Gastroesophageal sphincter (tissue), 4 donors: ENCODE measurements at places on chromosomes 6 and 20. TPM values are rescaled to one million over a fixed set of nuclear protein-coding genes. Genes with fewer than 3 reads are reported as not detected.
A peak's percentile ranks its signal among the peaks of the same experiment; 100 is the strongest.

- no peaks in the 10 kb centered on the region for H3K4me1 ChIP-seq
- no peak overlapping the region for H3K4me3 ChIP-seq
- no peak overlapping the region for H3K27ac ChIP-seq
- ATAC-seq = no peak
Observed at GRCh38 chr6:78942446-78942845, 75.1 kb downstream of the IRAK1BP1 start.

ADGRF1 gene
- 1.8 TPM for total RNA-seq

GRCh38 chr6:121460170-121460569 is 24.7 kb downstream of the GJA1 start:
- no peak for ATAC-seq
- H3K27ac ChIP-seq = no peak overlapping the region
- H3K27me3 ChIP-seq = no peaks in the 10 kb centered on the region
- no peaks in the 10 kb centered on the region for H3K4me1 ChIP-seq
- no peaks in the 10 kb centered on the region for H3K36me3 ChIP-seq

PACRG gene
- 1.0 TPM for total RNA-seq

GRCh38 chr6:13177664-13178063 is 150.7 kb downstream of the TBC1D7 start:
- no peak for ATAC-seq
- H3K4me1 ChIP-seq = no peaks in the 10 kb centered on the region

B3GALT4 gene
- total RNA-seq = 23.8 TPM

DNA sequence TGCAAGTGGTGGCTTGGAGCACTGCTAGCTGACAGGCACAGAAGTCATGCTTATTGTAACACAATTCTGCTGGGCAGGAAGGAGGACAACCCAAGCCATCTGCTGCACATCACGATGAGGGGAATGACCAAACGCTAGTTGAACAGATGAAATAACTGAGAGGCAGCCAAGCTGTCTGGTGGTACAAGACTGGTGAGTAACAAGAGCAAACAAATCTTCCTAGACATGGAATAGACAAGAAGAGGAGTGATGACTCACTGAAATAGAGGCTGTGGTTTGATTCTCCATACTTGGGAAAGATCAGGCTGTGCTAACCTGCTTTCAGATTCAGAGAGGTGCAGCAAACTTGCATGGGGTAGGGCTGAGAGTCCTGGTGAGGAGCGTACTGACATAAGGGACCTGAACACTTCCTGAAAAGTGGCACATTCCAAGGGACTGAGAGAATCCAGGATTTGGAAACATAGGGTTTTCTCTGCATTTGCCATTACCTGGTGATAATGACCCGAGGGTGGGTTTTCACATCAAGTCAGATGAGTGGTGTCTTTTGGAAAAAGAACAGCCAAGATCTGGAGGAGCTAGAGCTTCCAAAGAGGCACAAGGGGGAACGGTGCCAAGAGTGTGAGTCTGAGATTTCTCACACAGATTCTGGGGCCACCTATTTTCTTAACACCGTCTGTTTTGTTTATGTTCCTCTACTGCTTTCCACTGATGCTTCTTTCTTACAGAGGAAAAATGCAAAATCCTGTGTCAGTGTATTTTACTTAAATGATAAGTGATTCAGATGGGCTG is 60.0 kb downstream of the PRL start:
- H3K4me1 ChIP-seq = no peaks in the 10 kb centered on the region
- H3K36me3 ChIP-seq = no peaks in the 10 kb centered on the region
- no peak overlapping the region for H3K27ac ChIP-seq
- no peaks in the 10 kb centered on the region for H3K27me3 ChIP-seq
- ATAC-seq = peak; percentile 89

- no peaks in the 10 kb centered on the region for H3K27me3 ChIP-seq
- peaks cover 12% of the 10 kb centered on the region for H3K4me1 ChIP-seq
- H3K27ac ChIP-seq = peak overlapping the region; percentile 8
Observed at GRCh38 chr6:1070085-1070521, 241.8 kb upstream of the FOXQ1 start.

GRCh38 chr6:163750431-163751031 is 336.0 kb downstream of the QKI start:
- H3K27me3 ChIP-seq = no peaks in the 10 kb centered on the region
- no peak overlapping the region for H3K27ac ChIP-seq
- H3K4me3 ChIP-seq = no peak overlapping the region
- H3K36me3 ChIP-seq = no peaks in the 10 kb centered on the region
- H3K4me1 ChIP-seq = no peaks in the 10 kb centered on the region

- no peaks in the 10 kb centered on the region for H3K36me3 ChIP-seq
- peaks cover 19% of the 10 kb centered on the region for H3K4me1 ChIP-seq
- peak; percentile 19 for ATAC-seq
- H3K27me3 ChIP-seq = no peaks in the 10 kb centered on the region
- peak overlapping the region; percentile 77 for H3K27ac ChIP-seq
Observed at GRCh38 chr20:17541996-17542395, 10.8 kb upstream of the BFSP1 start.

DNA sequence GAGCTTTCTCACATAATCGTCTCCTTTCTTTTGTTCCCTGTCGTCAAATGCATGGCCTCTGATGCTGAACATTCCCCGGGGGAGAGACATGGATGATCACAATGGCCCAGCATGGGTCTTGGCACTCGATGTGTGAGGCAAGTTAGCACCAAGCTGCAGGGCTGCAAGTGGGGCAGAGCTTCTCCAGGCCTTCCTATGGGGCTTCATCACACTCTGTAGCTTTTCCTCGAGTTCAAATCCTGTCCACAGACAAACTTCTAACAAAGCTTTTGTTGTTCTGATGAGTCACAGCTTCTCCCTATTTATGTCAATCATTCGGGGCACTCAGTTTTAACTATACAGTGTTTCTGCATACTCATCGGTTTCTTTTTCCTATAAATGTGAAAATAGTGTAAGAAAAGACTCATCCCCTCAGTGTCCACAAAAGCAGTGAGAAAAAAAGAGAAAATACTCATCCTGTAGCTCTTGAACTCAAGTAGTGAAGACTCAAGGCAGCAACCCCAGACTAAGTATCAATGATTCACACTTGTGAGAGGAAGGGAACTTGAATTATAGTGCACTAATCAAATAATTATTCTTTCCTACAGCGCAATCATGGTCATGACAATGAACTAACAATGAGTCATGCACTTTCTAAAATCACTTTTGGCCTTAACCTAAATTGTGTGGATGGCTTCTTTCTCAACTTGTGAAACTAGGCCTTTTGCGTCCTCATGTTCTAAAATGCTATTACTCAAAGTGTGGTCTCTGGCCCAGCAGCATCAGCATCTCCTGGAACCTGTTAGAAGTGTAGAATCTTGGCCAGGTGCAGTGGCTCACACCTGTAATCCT is 68.4 kb upstream of the NOX3 start:
- H3K36me3 ChIP-seq = no peaks in the 10 kb centered on the region
- H3K27ac ChIP-seq = no peak overlapping the region
- H3K4me1 ChIP-seq = peaks cover 2% of the 10 kb centered on the region
- no peaks in the 10 kb centered on the region for H3K27me3 ChIP-seq
- ATAC-seq = no peak

GRCh38 chr20:1892119-1892385 is 3.2 kb upstream of the SIRPA start:
- H3K27me3 ChIP-seq = no peaks in the 10 kb centered on the region
- no peak overlapping the region for H3K4me3 ChIP-seq
- ATAC-seq = no peak

CAGE1 gene
- not detected for total RNA-seq

DNA sequence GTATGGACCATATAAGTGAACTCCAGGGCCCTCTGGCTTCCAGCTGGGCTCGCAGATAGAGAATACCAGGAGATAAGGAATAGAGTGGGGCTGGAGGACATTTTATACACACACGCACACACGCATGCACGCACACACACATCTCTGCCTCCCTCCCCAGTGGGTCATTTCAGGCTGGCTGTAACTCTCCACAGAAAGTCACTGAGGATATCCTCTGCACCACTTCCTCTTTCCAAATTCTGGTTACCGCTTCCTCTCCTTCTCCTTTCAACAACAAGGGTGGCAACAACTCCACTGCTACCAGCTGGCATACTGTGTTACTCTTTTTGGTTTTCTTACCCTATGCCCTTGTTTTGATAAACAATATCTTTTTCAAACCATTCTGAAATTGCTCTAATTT is 280.2 kb downstream of the COL12A1 start:
- no peaks in the 10 kb centered on the region for H3K27me3 ChIP-seq
- no peak for ATAC-seq
- no peaks in the 10 kb centered on the region for H3K36me3 ChIP-seq
- H3K4me3 ChIP-seq = no peak overlapping the region

CRYBG1 gene
- total RNA-seq = 3.3 TPM

GNAS-AS1 gene
- total RNA-seq = not detected

- ATAC-seq = no peak
- no peaks in the 10 kb centered on the region for H3K36me3 ChIP-seq
- H3K27me3 ChIP-seq = no peaks in the 10 kb centered on the region
- no peaks in the 10 kb centered on the region for H3K4me1 ChIP-seq
- no peak overlapping the region for H3K27ac ChIP-seq
Observed at GRCh38 chr6:53593001-53593488, 48.1 kb upstream of the GCLC start.

DNA sequence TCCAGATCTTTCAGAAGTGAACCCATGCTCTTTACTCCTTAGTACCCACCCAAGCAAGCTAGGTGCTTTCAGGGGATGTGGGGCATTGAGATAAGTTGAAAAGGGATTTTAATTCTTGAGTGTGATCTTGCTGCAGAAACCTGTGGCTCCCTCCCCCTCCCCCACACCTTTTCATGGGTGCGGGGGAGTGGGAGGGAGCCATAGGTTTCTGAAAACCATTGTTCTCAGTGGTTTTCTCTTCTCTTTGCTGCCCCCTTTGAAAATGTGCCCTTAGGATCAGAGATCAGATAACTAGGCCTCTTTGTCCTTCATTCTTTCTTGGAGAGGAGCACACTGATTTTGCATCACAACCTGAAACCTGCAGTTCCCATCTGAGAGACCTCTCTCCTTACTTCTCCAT is 2.4 kb downstream of the PCSK2 start:
- no peak overlapping the region for H3K27ac ChIP-seq
- ATAC-seq = no peak
- no peaks in the 10 kb centered on the region for H3K36me3 ChIP-seq
- no peak overlapping the region for H3K4me3 ChIP-seq
- H3K27me3 ChIP-seq = peaks cover 63% of the 10 kb centered on the region
- H3K4me1 ChIP-seq = peaks cover 5% of the 10 kb centered on the region

CST5 gene
- 1.9 TPM for total RNA-seq

- peak; percentile 96 for ATAC-seq
- H3K36me3 ChIP-seq = peaks cover 40% of the 10 kb centered on the region
- peak within 1 kb of the TSS; percentile 95 for H3K27ac ChIP-seq
- no peaks in the 10 kb centered on the region for H3K4me1 ChIP-seq
- H3K27me3 ChIP-seq = no peaks in the 10 kb centered on the region
Observed at GRCh38 chr20:62386383-62387218, at the start of gene RPS21. TSS of gene RPS21 (plus strand) at chr20:62387103. CDS start at chr20:62387339, 236 bp downstream.

DNA sequence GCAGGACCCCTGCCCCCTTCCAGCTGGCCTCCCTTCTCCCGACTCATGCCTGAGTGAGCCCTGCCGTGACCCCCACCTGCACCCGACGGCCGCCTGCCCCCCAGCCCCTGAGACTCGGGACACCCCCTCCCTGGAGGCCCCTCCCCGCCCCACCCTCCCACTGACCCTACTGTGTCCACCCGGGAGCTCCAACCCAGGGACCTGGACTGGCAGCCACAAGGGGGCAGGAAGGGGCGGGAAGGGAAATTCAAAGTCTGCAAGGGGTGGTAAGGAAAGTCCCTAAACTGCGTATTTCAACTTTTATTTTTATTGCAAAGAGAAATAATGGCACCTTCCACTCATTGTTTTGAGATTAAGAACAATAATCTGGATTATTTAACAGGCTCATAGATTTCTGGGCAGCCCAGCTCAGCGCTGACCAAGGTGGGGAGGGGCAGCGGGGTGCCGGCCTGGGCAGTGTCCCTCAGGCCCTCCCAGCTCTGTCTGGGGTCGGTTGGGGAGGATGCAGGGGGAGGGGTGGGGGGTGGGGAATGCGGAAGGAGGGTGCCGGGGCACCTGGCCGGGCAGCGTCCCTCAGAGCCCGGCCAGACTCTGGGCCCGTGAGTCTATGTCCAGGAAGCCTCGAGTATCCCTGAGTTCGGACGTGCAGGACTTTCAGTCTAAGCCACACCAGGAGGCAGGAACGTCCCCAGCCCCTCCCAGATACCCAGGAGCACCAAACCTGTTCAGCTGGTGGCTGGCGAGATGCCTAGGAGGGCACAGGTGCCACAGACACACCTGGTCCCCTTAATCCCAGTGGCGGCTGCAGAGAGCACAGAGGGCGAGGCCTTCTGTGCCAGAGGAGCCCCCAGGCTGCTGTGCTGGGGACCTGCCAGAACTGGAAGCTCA is 1.3 kb upstream of the PTK6 start:
- H3K27me3 ChIP-seq = peaks cover 51% of the 10 kb centered on the region
- no peak overlapping the region for H3K4me3 ChIP-seq
- H3K4me1 ChIP-seq = peaks cover 36% of the 10 kb centered on the region

GRCh38 chr6:51112731-51113130 is 294.1 kb downstream of the TFAP2B start:
- no peaks in the 10 kb centered on the region for H3K4me1 ChIP-seq
- H3K36me3 ChIP-seq = no peaks in the 10 kb centered on the region
- ATAC-seq = no peak
- no peak overlapping the region for H3K4me3 ChIP-seq

APMAP gene
- total RNA-seq = 46.8 TPM
